T-helper 2 cell treated with Interferon-gamma antibody and Interleukin-4, amounts not matched to agents 5 μg/mL and 100 μg/mL, for 36 hours (primary cell): ENCODE measurements at places on chromosomes 7 and 10.

GRCh38 chr7:121620206-121620605 lies 224.1 kb upstream of the FAM3C start:
- no peaks in the 10 kb centered on the region for H3K36me3 ChIP-seq
- no peak overlapping the region for H3K27ac ChIP-seq
- no peaks in the 10 kb centered on the region for H3K27me3 ChIP-seq
- H3K4me1 ChIP-seq = no peaks in the 10 kb centered on the region
- H3K4me3 ChIP-seq = no peak overlapping the region
- DNase-seq = no peak

DNA sequence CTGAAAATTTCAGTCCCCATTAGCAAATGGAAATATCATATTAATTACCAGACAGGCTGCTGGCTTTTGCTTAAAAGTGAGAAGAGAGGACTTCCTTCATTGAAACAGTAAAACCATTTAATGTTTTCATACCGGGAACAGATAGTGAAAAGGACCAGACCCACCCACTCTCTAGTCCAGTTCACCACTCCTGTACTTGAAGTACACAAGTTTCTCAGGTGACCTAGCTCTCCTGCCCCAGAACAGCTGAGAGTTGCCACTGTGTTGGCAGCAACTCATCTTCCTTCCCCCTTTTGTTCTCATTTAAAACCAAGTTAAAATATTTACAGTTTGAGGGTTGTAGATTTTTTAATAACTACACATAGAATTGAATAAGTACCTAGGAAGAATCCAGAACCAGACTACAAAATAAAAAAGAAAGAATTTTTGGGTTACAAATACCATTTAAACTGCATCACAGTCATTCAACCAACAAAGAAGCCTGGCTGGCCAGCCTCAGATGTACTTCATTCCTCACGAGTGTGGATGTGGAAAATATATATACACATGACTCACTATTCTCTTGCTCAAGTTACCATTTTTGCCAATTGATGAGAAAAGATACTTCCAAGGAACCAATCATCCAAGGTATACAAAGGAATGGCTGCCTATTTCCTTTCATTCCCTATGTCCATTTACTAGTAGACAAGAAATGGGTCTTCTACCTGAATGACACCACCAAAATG lies 68.1 kb downstream of the VPS41 start:
- H3K27me3 ChIP-seq = no peaks in the 10 kb centered on the region
- no peak for DNase-seq
- H3K4me3 ChIP-seq = no peak overlapping the region
- no peaks in the 10 kb centered on the region for H3K4me1 ChIP-seq

GRCh38 chr10:95296764-95297163 lies 6.0 kb upstream of the PDLIM1 start:
- H3K4me3 ChIP-seq = no peak overlapping the region
- no peak overlapping the region for H3K27ac ChIP-seq
- peaks cover 35% of the 10 kb centered on the region for H3K4me1 ChIP-seq
- H3K27me3 ChIP-seq = peaks cover 7% of the 10 kb centered on the region

DNA sequence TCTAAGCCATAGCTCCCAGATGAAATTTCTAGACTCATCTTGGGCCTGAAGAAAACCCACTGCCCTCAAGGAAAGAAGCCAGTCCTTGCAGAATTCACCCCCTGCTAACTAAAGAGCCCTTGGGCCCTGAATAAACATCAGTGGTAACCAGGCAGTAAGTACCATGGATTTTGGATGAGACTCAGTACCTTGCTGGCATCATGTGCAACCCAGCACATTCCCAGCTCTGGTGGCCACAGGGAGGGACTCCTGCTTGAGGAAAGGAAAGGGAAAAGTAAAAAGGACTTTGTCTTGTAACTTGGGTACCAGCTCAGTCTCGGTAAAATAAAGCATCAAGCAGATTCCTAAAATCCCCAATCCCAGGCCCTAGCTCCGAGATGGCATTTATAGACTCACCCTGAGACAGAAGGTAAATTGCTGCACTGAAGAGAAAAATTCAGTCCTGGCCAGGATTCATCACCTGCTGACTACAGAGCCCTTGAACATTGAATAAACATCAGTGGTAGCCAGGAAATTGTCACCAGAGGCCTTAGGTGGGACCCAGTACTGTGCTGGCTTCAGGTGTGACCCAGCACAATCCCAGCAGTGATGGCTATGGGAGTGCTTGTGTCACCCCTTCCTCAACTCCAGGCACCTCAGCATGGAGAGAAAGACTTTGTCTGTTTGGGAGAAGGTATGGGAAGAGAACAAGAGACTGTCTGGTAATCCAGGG lies 31.2 kb upstream of the SFTPD start:
- H3K4me3 ChIP-seq = no peak overlapping the region
- no peaks in the 10 kb centered on the region for H3K36me3 ChIP-seq
- no peak overlapping the region for H3K27ac ChIP-seq

- DNase-seq = no peak
- no peaks in the 10 kb centered on the region for H3K36me3 ChIP-seq
- H3K27me3 ChIP-seq = no peaks in the 10 kb centered on the region
- no peaks in the 10 kb centered on the region for H3K4me1 ChIP-seq
- no peak overlapping the region for H3K4me3 ChIP-seq
These were observed 88.9 kb upstream of the SHH start for GRCh38 chr7:155901176-155901575.

- H3K27ac ChIP-seq = no peak overlapping the region
- no peaks in the 10 kb centered on the region for H3K4me1 ChIP-seq
- H3K36me3 ChIP-seq = no peaks in the 10 kb centered on the region
- H3K4me3 ChIP-seq = no peak overlapping the region
- DNase-seq = no peak
These were observed 86.7 kb downstream of the ADCY1 start for GRCh38 chr7:45660901-45661211.

- H3K36me3 ChIP-seq = no peaks in the 10 kb centered on the region
- H3K4me1 ChIP-seq = no peaks in the 10 kb centered on the region
- no peaks in the 10 kb centered on the region for H3K27me3 ChIP-seq
- no peak overlapping the region for H3K4me3 ChIP-seq
- no peak for DNase-seq
These were observed 80.9 kb downstream of the DOCK4 start for GRCh38 chr7:112125250-112125649.

GRCh38 chr10:35318551-35318950 lies 17.8 kb upstream of the CCNY start:
- H3K27me3 ChIP-seq = no peaks in the 10 kb centered on the region
- no peak for DNase-seq
- H3K36me3 ChIP-seq = peaks cover 56% of the 10 kb centered on the region
- no peak overlapping the region for H3K27ac ChIP-seq
- H3K4me1 ChIP-seq = no peaks in the 10 kb centered on the region

GRCh38 chr10:132132421-132132841 lies 54.3 kb upstream of the DPYSL4 start:
- no peak for DNase-seq
- H3K27ac ChIP-seq = no peak overlapping the region
- H3K4me3 ChIP-seq = no peak overlapping the region
- no peaks in the 10 kb centered on the region for H3K4me1 ChIP-seq
- H3K27me3 ChIP-seq = peaks cover 3% of the 10 kb centered on the region
- H3K36me3 ChIP-seq = no peaks in the 10 kb centered on the region

DNA sequence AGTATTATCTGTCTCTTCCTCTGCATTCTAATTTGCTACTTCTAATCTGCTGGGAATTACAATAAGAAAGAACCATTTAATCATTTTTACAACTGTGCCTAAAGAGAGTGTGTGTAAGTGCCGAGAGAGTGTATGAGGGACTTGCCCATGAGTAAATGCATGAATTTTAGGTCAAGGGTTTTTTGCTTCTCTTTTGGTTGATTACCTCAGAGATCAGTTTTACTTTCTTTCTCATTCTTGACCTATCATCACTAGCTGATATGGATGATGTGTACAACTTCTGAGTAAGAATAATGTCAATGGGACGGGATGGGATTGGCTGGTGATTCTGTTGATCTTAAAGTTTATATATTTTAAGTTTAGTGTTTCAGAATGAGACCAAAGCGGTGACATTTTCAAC lies 47.8 kb downstream of the IKZF1 start:
- H3K4me3 ChIP-seq = peak overlapping the region; percentile 74
- peak overlapping the region; percentile 94 for H3K27ac ChIP-seq

GRCh38 chr7:78691584-78691983 lies 761.9 kb downstream of the MAGI2 start:
- no peak overlapping the region for H3K4me3 ChIP-seq
- H3K4me1 ChIP-seq = no peaks in the 10 kb centered on the region
- DNase-seq = no peak

GRCh38 chr10:110226543-110226925 lies 19.1 kb downstream of the MXI1 start:
- H3K36me3 ChIP-seq = peaks cover 10% of the 10 kb centered on the region
- peak overlapping the region; percentile 95 for H3K27ac ChIP-seq
- peak overlapping the region; percentile 95 for H3K4me3 ChIP-seq
- H3K4me1 ChIP-seq = peaks cover 30% of the 10 kb centered on the region

DNA sequence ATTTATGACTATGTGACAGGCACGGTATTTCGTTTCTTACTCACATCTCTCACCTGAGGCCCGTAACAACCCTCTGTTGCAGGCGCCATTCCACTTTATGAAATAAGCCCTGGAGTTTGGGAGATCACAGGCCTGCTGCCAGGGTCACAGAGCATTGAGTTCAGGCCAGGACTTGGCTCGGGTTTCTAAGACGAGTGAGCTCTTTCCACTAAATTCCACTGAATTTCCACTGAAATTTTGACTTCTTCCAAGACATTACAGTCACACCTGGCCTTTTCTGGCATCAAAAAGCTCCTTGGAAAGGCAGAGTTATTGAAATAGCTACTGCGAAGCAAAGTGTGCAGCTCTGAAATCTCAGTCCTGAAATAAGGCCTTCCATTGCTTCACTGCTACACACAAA lies 282.8 kb upstream of the MGMT start:
- no peaks in the 10 kb centered on the region for H3K4me1 ChIP-seq
- peaks cover 3% of the 10 kb centered on the region for H3K27me3 ChIP-seq
- H3K27ac ChIP-seq = no peak overlapping the region
- no peak for DNase-seq
- no peak overlapping the region for H3K4me3 ChIP-seq
- H3K36me3 ChIP-seq = no peaks in the 10 kb centered on the region

GRCh38 chr10:118488710-118489497 lies 106.5 kb downstream of the PRLHR start:
- no peaks in the 10 kb centered on the region for H3K36me3 ChIP-seq
- no peaks in the 10 kb centered on the region for H3K4me1 ChIP-seq
- H3K27ac ChIP-seq = no peak overlapping the region
- no peaks in the 10 kb centered on the region for H3K27me3 ChIP-seq
- no peak overlapping the region for H3K4me3 ChIP-seq

- DNase-seq = peak; percentile 18
- no peak overlapping the region for H3K27ac ChIP-seq
- H3K4me1 ChIP-seq = peaks cover 14% of the 10 kb centered on the region
- H3K36me3 ChIP-seq = no peaks in the 10 kb centered on the region
- no peak overlapping the region for H3K4me3 ChIP-seq
These were observed 24.3 kb upstream of the CPA2 start for GRCh38 chr7:130242198-130243014.

- no peaks in the 10 kb centered on the region for H3K27me3 ChIP-seq
- H3K36me3 ChIP-seq = no peaks in the 10 kb centered on the region
- H3K27ac ChIP-seq = no peak overlapping the region
- H3K4me3 ChIP-seq = no peak overlapping the region
- no peak for DNase-seq
These were observed 269.5 kb downstream of the TRIL start for GRCh38 chr7:28688651-28689050.

DNA sequence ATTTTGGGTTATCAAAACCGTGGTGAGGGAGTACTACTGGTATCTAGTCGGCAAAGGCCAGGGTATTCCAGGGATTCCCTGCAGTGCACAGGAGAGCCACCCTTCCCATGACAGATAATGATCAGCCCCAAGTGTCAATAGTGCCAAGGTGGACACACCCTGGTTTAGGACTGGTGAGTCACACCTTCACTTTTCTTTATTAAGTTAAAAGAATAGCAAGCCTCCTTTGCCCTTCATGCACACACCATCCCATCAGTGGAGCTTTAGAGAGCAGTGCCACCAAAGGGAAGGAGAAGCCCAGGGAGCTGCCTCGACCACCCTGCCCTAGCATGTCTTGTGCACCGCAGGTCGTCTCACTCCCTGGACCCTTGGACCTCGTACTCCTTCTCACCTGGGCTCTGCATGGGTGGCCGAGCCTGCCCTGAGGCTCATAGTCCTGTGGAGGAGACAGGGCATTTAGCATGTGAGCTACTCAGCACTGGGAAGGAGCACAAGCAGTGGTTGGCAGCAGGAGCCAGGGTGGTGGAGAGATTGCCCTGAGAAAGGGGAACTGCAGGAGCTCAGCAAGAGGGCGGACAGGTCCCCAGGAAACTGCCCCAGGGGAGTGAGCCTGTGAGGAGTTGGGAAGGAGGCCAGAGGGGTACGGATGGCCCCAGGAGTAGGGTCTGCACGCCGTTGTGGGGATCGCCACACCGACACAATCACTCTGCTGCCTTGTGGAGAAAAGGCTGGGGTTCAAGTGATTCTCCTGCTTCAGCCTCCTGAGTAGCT lies 17.4 kb downstream of the UBE2D4 start:
- H3K27ac ChIP-seq = no peak overlapping the region
- no peak overlapping the region for H3K4me3 ChIP-seq
- DNase-seq = no peak

GRCh38 chr7:81705206-81705605 lies 64.6 kb downstream of the HGF start:
- H3K27me3 ChIP-seq = no peaks in the 10 kb centered on the region
- no peak overlapping the region for H3K4me3 ChIP-seq
- DNase-seq = no peak
- no peak overlapping the region for H3K27ac ChIP-seq

- peak overlapping the region; percentile 96 for H3K4me3 ChIP-seq
- peak overlapping the region; percentile 84 for H3K27ac ChIP-seq
- peaks cover 28% of the 10 kb centered on the region for H3K36me3 ChIP-seq
- no peaks in the 10 kb centered on the region for H3K27me3 ChIP-seq
- DNase-seq = no peak
These were observed 324 bp downstream of the TWNK start for GRCh38 chr10:100987685-100988049.

- H3K4me3 ChIP-seq = no peak overlapping the region
- peaks cover 65% of the 10 kb centered on the region for H3K36me3 ChIP-seq
These were observed 12.3 kb downstream of the KCTD7 start for GRCh38 chr7:66640802-66641525.

DNA sequence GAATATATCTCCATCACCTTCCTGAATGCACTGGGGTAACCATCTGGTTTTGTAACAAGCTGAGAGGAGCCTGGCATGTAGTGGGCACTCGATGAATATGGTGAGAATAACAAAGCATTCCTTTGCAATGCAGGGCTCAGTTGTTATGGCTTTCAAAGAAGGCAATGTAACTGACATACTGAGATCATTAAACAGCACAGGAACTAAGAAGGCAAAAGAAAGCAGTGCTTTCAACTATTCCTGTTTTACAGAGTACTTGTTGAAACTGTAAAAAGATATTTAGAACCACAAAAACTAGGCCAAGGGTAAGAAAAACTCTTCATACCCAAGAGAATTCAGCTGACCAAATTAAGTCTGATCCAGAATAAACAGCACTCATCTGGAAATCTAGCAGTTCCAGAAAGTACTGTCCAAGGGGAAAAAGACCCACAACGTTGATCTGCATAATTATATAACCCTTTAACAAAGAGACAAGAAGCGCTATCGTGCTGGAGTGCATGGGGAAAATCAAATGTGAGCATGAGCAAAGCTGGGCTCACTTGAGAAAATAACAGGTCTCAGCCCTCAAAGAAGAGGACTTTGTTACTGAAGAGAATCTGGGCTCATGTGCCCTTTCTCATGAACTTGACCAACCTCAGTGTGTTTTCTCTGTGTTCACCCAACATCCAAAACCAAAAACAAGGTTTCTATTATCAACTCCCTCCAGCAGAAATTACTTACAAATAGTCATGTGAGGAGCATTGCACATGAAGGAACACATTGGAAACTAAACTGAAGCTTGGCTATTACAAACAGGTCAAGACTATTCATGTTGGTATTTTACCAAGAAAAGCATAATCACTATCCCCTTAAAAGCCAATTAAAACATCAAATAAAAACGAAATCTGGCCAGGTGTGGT lies 116.2 kb downstream of the AVL9 start:
- no peaks in the 10 kb centered on the region for H3K36me3 ChIP-seq
- H3K4me3 ChIP-seq = no peak overlapping the region
- H3K4me1 ChIP-seq = no peaks in the 10 kb centered on the region
- H3K27me3 ChIP-seq = no peaks in the 10 kb centered on the region
- H3K27ac ChIP-seq = no peak overlapping the region
